Urothelium cell line (cell line): ENCODE measurements at places on chromosomes 12 and 14.

- peak; percentile 39 for DNase-seq
Measured at GRCh38 chr14:72060917-72061316, 128.7 kb downstream of the RGS6 start.

DNA sequence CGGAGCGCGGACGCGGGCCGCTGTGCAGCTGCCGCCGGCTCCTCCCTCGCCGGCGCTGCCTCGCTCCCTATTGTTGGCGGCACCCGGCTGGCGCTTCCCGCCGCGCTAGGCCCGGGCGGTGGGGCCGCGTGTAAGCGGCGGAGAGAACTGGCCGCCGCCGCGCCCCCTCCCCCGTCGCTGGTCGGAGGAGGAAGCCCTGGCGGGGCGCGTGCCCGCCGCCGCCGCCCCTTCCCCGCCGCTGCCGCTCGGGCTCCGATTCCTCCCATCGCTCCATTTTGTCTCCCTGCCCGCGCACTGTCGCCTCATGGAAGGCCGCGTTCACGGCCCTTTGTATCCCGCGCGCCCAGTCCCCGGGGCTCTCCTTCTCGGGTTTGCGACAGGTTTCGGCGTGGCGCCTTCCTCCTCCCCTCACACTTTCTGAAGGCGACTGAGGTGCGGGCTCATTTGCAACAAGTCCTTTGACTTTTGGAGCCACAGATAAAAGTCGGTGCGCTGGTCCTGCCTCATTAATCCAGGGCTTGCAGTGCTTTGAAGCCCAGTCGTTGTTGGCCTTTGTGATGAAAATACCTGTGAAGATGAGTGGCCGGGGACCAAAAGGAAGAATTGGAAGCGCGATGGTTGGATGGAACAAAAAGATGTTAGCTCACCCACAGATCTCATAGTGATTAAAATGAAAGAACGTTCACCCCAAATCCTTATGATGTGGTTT, 707 bp downstream of the CPSF6 start:
- DNase-seq, result peak; percentile 28

- DNase-seq, result no peak
Measured at GRCh38 chr14:102726191-102726949, 50.9 kb upstream of the TRAF3 start.

GRCh38 chr12:25972783-25973182, 14.3 kb downstream of the RASSF8 start:
- no peak for DNase-seq

- peak; percentile 70 for DNase-seq
Measured at GRCh38 chr14:100440207-100440631, 117.1 kb downstream of the SLC25A47 start.

DNA sequence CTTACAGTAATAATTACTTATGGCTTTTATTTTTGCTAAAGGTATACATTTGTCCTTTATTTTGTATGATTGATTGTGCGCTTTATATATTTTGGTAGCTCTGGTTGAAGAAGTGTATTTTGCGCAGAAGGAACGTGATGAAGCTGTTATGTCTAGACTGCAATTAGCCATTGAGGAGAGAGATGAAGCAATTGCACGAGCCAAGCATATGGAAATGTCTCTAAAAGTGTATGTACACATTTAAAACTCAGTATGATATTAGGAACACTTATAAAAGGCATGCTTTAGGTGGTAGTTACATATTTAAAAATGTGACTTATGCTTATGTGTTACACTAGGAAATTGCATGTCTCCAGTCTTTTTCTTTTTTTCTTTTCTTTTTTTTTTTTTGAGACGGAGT, 87.5 kb downstream of the MIPOL1 start:
- DNase-seq, result no peak

- no peak for DNase-seq
Measured at GRCh38 chr14:99990268-99991170, 74.7 kb upstream of the EVL start.

- peak; percentile 37 for DNase-seq
Measured at GRCh38 chr14:95098984-95099599, 58.2 kb downstream of the DICER1 start.
